Gastroesophageal sphincter (tissue), 4 donors: ENCODE measurements at places on chromosomes 7 and 10.

DNA sequence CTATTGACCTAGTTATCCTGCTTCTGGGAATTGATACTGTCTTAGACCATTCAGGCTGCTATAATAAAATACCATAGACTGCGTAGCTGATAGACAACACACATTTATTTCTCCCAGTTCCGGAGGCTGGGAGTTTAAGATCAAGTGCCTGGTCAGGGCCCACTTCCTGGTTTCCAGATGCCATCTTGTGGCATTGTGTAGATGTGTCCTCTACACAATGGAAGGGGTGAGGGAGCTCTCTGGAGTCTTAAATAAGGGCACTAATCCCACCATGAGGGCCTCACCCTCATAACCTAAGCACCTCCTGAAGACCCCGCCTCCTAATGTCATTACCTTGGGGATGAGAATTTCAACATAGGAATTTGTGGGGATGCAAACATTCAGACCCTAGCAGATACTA, 62.4 kb downstream of the SLC35B4 start:
- ATAC-seq = no peak

DNA sequence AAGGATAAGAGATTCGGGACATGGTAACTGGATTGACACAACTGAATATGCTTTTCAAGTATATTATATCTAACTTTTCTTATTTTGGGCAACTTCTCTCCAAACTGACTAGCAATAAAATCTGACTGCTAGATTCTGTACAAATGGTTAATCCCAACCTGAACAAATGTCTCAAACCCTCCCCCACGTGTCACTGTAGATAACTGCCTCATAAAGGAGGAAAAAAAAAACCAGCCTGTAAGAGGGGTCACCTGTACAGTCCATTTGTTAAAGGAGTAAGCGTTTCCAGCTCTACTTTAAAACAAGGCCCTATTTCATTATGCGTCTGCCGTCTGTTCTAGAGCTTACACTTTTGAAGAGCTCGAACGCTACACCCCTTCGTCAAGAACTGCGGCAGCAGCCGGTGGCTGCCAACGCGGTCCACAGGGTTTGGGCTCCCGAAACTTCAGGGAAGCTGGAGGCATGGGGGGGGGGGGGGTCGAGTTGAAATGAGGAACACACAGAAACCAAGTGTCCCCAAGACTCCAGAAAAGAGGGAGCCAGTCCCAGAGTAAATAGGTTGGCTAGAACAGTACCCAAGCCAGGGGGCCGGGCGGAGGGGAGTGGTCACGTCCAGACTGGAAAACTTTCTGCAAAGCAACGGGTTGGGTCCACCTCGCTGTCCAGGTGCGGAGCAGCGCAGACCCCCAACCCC, 492 bp downstream of the COG5 start:
- ATAC-seq = peak; percentile 72

GRCh38 chr7:684416-684815, 42.1 kb upstream of the DNAAF5 start:
- no peak for ATAC-seq

DNA sequence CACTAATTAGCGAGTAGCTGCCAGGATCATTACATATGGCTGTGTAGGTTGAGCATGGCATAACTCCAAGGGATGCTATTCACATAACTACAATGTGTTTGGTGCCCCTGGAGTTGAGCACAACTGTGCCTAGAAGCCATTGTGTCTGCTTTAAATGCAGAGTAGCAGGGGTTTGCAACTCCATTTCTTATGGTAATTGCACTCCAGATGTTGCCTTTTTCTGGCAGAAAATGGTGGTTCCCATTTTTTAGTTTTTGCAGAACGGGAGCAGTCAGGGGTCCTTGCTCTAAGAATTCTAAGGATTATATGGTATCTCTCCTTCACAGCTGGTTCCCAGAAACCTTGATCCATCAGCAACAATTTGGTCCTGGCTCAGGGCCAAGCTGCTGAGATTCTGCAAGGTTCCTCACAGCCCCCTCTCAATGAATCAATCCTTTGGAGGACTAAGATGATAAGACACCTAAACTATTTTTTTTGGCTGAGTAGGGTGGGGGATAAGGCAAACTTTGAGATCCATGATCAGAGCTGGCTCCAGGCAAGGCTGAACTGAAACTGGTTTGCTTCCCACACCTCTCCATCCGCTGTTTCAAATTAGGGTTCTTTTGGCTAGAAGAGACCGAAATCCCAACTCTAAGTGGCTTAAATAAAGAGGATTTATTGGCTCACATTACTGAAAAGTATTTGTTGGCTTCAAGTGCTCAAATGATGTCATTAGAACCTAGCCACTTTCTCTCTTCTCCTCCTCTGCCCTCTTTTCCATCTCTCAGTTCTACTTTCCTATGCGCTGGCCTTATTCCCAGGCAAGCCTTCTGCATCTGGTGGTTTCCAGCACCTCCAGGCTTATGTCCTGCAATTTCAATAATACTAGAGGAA, 97.5 kb upstream of the CCDC6 start:
- no peak for ATAC-seq

- no peak for ATAC-seq
Measured at GRCh38 chr7:516216-516605, 3.4 kb downstream of the PDGFA start.

DNA sequence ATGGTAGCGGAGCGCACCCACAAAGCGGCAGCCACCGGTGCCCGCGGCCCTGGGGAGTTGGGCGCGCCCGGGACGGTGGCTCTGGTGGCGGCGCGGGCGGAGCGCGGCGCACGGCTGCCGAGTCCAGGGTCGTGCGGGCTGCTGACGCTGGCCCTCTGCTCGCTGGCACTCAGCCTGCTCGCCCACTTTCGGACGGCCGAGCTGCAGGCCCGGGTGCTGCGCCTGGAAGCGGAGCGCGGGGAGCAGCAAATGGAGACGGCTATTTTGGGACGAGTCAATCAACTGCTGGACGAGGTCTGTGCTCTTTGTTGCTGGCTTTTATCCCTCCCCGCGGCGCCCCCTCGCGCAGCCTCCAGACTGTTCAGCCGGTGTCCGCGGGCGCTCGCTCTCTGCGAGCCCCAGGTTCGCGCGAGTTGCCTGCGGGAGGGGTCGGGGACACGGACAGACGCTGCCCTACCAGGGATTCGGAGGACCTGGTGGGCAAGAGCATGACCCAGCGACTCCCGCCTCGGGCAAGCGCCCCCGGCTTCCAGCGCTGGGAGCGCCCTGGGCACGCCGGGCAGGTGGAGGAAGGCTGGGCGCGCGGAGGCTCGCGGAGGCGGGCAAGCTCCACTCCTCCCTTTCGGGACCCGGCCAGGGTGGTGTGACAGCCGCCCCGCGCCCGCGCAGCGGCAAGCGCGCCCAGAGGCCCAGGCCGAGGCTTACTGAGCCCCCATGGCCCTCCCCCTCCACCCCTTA, 887 bp downstream of the COL13A1 start:
- ATAC-seq = peak; percentile 42

DNA sequence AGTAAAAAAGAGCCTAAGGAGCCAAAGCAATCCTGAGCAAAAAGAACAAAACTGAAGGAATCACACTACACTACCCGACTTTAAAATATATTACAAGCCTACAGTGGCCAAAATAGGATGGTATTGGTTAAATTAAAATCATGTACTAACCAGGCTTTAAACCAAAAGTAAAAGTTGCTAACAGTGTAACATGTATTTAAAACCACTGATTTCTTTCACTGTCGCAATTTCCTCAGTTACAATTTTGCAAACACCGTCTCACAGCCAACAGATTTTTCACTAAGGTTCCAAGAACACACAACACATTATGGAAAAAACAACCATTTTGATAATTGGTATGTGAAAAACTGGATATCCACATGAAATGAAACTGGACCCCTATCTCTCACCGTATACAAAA, 74.0 kb downstream of the JMJD1C start:
- ATAC-seq = no peak

- no peak for ATAC-seq
Measured at GRCh38 chr10:126701526-126701925, 31.0 kb upstream of the C10orf90 start.

DNA sequence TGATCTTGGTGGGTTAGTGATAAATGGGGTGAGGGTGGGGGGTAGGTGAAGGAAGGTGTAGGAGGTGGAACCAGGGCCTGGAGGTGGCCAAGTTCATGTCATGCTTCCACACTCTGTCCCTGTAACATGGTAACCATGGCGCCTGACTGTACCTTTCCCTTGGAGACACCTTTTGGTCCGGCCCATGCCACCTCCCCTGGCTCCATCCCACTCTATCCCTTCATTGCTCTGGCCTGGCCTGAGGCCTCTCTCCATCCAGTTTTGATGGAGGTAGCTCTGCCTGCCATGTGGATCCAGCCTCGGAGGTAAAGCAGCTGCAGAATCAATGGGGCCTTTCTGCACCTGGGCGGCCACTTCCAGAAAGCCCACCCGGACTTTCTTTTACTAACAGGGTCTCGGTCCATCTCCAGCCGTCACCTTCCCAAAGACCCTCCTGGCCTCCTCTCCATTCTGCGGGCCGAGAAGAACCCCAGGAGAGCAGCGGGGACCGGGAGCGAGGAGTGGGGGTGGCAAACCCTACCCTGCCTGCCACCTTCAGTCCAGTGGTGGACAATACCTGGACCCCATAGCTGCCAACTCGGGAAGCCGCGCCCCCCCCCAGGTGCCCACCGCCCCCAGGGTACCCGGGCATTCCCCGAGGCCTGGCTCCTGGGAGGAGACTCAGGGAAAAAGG, 504 bp upstream of the TRRAP start:
- peak; percentile 3 for ATAC-seq

GRCh38 chr10:49735848-49736563, 26.1 kb downstream of the OGDHL start:
- ATAC-seq = no peak

DNA sequence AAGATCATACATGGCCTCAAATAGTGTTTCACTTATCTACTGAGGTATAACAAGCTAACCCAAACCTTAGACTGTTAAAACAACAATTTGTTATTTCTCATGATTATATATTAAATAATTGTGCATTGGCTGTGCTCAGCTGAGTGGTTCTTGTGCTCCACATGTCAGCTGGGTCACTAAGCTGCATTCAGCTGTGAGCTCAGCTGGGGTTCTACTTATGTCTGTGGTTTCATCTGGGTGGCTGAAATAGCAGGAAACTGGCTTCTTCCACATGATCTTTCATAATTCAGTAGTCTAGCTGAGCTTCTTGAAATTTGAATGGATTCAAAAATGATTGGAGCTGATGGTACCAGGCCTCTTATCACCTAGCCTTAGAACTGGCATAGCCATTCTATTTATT, 181.8 kb upstream of the CSTF2T start:
- ATAC-seq = no peak

DNA sequence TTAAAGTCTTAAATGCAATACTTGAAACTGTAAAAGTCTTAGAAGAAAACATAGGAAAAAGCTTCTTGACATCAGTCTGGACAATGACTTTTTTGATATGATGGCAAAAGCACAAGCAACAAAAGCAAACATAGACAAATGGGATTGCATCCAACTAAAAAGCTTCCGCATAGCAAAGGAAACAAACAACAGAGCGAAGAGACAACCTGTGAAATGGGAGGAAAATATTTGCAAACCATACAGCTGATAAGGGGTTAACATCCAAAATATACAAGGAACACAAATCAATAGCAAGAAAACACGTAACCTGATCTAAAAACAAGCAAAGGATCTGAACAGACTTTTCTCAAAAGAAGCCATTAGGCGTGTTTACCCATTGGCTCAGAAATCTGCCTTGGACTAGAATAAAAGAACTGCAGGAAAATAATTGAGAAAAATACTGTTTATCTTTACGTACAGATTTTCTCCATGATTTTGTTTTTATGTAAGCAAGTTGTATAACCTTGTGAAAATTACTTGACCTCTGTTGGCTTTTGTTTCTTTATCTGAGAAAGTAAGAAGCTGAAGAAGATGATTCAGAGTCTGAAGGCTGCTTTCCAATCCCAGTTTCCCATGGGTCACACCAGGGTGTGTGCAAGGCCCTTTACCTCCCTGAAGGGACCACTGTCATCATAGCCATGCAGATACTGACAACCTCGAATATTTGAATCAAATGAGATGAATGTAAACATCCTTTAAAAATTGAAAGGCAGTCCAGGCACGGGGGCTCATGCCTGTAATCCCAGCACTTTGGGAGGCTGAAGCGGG, 99.1 kb upstream of the LANCL2 start:
- no peak for ATAC-seq

GRCh38 chr10:103692436-103692951, 162.9 kb downstream of the SH3PXD2A start:
- ATAC-seq = no peak

DNA sequence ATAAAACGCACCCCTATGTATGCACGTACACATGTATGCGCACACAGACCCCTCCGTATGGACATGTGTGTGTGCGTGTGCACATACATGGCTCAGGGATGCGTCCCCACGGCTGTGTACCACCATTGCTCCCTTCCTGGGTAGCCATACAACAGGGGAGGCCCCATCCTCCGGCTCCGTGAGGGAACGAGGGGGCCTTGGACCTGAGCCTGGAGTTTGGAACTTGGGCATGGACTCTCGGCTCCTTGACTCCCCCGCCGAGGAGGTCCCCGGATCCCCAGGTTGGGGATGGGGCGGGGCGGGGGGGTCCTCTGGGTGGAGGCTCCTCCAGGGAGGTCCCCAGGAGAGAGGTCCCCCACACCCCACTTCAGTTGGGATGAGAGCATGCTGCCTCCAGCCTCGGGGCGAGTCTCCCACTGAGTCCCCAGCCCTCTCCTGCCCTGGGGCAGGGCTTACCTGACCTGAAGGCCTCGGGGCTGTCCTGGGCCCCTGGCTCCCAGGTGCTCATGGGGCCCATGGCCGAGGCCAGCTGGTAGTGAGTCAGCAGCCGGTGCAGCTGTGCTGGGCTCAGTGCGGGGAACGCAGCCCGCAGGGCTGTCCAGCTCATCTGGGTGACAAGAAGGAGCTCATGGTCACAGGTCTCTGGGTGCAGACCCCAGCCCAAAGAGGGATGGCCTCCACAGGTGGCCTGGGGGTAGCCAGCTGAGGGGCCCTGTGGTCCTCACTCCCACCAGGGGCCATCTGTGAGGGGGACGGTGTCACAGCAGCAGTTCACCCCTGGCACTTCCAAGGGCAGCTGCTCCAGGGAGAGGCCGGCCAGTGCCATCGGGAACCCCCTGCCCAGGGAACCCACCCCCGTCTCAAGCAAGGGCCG, 29.9 kb downstream of the AP5Z1 start:
- ATAC-seq = no peak

DNA sequence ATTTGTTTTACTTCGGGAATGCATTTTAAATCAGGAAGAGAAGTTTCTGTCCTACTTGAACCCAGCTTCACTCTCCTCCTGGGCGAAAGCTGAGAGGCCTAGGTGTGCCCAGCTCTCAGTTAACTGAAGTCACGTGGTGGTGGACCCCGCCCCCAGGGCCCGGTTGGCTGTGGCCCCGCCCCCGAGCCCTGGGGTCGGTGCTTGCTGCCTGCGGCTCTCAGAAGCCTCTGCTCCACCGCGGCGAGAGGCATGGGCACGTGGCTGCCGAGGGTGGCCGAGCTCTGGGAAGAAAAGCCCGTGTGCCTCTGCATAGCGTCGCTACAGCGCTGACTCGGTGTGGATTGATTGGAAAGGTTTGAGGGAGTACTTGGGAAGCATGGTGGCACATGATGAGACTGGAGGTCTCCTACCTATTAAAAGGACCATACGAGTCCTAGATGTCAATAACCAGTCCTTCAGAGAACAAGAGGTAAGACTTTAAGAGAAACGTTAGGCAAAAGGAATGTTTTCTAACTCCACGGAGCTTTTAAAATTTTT, 34.1 kb downstream of the NET1 start:
- ATAC-seq = peak; percentile 96
